Dorsolateral prefrontal cortex (tissue), 122 donors: ENCODE measurements at places on chromosomes 7 and 10.

GRCh38 chr10:133375357-133376115 lies 2.4 kb upstream of the ECHS1 start:
- DNase-seq: no peak

DNA sequence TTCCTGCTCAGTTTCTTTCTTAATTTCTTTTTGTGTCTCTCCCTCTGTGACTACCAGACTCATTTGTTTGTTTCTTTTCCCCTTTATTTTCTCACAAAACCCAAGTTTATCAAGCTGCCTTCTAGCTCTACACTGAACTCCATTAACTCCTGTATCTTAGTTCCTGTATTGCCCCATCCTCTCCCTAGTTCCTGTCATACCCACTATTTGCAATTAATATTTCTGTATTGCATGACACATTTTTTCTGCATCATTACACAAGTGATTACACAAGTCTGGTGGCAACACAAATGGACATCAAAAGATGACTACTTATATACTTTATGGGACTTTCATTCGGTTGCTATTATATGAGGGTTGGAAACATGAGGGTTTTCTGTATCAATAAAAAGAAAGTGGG lies 26.9 kb upstream of the OR9A4 start:
- no peak for DNase-seq

- peak; percentile 45 for DNase-seq
Observed at GRCh38 chr7:155412416-155413253, 45.3 kb upstream of the EN2 start.

GRCh38 chr10:131781791-131782190 lies 119.0 kb upstream of the PPP2R2D start:
- DNase-seq: no peak

DNA sequence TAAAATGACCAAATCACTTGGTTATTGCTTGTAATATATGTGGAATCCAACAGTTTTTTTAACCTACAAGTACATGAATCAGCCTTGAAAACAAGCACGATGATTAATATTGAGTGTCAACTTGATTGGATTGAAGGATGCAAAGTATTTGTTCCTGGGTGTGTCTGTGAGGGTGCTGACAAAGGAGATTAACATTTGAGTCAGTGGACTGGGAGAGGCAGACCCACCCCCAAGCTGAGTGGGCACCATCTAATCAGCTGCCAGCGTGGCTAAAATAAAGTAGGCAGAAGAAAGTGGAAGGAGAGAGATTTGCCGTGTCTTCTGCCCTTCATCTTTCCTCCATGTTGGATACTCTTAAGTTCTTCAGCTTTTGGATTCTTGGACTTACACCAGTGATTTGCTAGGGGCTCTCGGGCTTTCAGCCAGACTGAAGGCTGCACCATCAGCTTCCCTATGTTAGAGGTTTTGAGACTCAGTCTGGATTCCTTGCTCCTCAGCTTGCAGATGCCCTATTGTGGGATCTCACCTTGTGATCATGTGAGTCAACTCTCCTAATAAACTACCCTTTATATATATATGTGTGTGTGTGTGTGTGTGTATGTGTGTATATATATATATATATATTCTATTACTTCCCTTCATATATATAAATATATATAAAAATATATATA lies 118.4 kb upstream of the WDR11 start:
- DNase-seq: no peak

- no peak for DNase-seq
Observed at GRCh38 chr7:105769901-105770628, 106.3 kb downstream of the ATXN7L1 start.

GRCh38 chr10:102581981-102582580 lies 62.2 kb upstream of the TRIM8 start:
- no peak for DNase-seq

GRCh38 chr10:103692436-103692951 lies 162.9 kb downstream of the SH3PXD2A start:
- DNase-seq: no peak

DNA sequence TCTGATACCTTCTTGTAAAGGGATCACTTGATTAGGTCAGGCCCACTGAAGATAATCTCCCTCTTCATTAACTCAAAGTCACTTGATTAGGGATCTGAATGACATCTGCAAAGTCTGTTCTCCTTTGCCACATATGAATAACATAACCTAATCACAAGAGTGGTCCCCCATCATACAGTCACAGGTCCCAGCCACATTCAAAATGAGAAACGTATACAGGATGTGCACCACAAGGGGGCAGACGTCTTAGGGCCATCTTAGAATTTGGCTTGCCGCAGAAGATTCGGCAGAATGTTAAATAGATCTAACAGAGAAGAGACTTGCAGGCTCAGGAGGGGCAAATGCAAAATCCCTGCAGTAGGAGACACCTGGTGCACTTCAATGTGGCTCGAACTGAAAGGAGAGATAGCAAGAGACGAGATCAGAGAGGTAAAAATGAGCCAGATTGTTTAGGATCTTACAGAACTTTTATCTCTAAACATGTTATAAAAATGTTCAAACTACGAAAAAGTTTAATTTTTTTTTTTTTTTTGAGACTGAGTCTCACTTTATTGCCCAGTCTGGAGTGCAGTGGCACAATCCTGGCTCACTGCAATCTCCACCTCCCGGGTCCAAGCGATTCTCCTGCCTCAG lies 10.4 kb upstream of the SMC3 start:
- DNase-seq: no peak

GRCh38 chr10:1410469-1411395 lies 326.6 kb downstream of the ADARB2 start:
- DNase-seq: no peak

DNA sequence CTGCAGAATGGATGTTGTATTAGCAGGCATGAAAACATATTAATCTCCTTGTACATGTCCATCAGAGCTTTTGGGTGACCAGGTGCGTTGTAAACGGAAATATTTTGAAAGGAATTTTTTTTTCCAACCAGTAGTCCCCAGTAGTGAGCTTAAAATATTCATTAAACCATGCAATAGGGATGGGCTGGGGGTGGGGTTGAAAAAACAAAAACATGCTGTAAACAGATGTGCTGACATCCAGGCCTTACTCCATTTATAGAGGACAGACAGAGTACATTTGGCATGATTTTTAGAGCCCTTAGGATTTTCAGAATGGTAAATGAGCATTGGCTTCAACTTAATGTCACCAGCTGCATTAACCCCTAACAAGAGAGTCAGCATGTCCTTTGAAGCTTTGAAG lies 50.2 kb downstream of the PTPN12 start:
- no peak for DNase-seq

- no peak for DNase-seq
Observed at GRCh38 chr7:90723233-90723632, 127.1 kb downstream of the CDK14 start.

- DNase-seq: no peak
Observed at GRCh38 chr7:27952456-27953285, 212.7 kb downstream of the TAX1BP1 start.

DNA sequence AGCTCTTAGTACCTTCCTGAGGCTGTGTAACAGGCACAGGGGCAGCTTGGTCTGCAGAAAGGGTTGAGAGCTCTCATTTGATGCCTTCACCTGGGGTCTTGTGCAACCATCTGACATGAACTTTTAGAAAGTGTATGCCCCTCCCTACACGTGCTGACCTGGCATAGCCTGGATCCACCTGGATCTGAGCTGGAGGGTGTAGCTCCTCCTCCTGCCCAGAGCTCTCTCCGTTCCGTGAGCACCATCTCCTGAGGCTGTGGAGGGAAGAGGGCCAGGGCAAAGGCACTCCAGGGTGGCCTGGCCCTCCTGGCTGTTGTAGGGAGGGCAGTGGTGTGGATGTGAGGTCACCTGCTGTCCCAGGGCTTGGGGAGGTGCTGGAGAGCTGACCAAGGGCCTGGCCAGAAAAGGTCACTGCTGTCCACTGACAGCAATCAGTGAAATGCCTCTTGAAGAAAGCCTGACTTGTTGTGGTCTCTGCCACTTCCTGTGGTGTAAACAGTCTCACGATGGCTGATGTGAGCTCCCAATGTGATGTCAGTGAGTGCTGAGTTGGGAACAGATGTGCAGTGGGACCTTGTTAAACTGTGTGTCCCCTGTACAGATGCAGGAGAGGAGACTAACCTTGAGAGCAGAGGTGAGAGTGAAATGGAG lies 23.0 kb downstream of the AMZ1 start:
- DNase-seq: no peak

DNA sequence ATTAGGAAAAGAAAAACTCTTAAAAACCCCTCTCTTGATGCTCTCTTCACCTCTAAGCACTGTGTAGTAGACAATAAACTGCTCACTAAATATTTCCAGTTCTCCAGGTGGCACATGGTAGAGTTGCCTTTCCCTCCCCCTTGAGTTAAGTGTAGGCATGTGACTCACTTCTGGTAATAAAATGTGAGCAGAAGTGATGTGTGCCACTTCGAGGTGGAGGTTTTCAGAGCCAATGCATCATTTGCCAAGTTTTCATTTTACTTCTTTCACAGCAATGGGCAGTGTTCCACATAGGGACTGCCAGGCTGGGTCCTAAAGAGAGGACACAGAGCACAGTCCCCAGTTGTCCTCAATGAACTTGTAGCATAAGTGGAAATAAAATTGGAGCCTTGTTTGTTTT lies 131.6 kb upstream of the NPY start:
- no peak for DNase-seq

DNA sequence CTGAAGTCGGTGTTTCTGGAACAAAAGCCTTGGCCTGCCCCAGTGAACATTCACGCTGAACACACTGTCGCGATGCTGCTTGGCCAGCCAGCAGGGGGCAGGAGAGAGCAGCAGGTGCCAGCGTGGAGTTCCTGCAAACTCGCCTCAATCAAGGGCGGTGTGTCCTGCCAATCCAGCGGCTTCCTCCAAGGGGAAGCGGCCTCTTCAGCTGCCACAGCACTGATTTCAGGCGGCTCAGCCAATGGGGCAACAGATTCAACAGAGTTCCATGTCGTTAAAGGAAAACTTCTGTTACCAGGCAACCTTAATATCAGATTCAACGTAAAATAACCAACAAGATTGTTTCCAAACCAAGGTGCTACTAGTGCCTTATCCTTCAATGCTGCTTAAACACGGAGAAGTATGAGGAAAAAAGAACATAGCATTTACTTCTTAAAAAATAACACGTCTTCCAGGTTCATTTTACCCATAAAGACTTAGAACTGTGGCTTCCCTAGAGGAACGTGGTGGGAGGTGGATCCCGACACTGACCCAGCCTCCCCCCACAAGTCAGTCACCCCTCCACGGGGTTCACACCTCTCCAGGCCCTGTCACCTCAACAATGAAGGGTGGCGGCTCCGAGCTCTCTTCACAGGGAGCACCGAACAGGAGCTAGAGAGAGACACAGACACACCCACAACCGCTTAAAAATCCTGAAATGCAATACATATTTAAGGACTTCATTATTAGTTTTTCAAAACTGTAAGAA lies 178.2 kb downstream of the DIP2C start:
- DNase-seq: peak; percentile 93

DNA sequence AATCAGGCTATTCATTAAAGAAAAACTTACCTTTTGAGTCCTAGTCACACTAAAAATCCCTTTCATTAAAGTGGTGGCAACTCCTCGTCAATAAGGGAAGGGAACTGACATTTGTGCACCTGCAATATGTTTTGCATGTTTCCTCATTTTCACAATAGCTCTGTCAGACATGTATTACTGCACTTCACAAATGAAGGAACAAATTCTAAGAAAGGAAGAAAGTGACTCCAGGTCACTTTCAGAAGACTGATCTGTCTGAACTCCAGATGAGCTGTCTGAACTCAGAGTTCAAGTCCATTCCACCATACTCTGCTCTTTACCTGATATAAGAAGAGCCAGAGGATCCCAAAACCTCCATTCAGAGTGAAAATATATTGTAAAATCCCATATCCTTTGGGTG lies 50.3 kb upstream of the GSAP start:
- no peak for DNase-seq

GRCh38 chr7:36303202-36304098 lies 86.2 kb upstream of the ANLN start:
- DNase-seq: peak; percentile 79

GRCh38 chr7:57416601-57417358 lies 33.2 kb upstream of the ZNF716 start:
- no peak for DNase-seq

DNA sequence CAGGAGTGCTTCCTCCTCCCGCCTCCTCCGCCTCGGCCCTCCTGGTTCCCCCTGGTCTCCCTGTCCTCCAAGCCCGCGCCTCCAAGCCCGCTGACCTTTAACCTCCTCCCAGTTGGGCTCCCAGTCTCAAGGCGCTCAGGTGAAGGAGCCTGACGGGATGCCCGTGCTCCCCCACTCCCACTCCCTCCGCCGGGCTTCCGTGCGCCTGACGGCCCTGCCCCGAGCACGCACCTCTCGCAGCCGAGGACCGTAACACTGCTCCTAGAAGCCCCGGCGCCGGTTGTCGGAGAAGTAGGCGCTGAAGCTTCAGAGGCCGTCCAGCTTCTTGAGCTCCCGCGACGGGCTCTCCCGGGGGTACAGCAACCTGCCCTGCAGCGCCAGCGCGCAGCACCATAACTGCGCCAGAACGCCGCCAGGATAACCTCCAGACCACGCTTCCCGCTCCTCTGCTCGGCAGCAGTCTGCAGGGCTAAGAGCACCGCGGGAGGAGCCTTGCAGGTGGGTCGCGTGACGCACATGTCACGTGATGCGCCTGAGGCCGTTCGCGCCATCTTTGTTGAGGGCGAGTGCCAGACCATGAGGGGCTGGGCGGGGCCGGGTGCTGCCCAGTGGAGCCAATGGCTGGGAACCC lies 71.0 kb upstream of the ZNF479 start:
- DNase-seq: no peak

GRCh38 chr7:129948877-129949291 lies 3.9 kb downstream of the UBE2H start:
- peak; percentile 90 for DNase-seq

DNA sequence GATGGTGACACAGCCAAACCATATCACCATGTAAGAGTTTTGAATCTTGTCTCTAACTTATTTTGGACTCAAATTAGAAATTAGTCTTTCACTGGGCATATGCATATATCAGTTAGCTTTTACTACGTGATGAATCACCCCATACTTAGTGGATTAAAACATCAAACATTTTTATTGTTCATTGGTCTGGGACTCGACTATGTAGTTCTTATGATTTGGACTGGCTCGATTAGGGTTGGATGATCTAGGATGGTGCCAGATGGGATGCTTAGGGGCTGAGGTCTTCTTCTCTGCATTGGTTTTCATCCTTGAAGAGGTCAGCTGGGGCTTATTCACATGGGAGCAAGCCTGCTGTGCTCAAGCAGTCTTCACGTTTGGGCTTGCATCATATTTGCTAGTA lies 264.9 kb downstream of the EXOC4 start:
- DNase-seq: no peak

DNA sequence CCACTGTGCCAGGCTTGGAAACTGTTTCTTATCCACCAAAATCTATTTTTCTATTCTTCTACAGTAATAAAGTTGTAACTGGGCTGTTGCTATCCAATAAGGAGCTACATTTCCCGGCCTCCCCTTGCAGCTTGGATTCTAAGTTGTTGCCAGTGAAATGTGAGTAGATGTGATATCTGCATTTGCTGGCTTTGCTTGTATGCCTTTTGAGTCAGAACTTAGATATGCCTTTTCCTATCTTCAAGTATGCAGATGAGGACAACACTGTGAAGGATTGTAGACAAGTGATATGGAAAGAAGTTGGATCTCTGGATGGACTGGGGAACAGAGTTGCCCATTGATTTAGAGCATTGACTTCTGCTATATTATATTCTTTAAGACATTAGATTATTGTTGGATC lies 236.9 kb downstream of the REEP3 start:
- no peak for DNase-seq

GRCh38 chr10:73625004-73625883 lies 16.0 kb downstream of the MYOZ1 start:
- peak; percentile 54 for DNase-seq

- no peak for DNase-seq
Observed at GRCh38 chr10:8035006-8035640, 19.4 kb upstream of the GATA3 start.

GRCh38 chr7:76314042-76314721 lies 11.7 kb downstream of the HSPB1 start:
- DNase-seq: peak; percentile 94
